CD14-positive monocyte (primary cell): ENCODE measurements at places on chromosomes 2 and 18. TPM values are rescaled to one million over a fixed set of nuclear protein-coding genes. Genes with fewer than 3 reads are reported as not detected.

GRCh38 chr2:144704709-144705095, 184.8 kb upstream of the ZEB2 start:
- peak overlapping the region; percentile 49 for H3K27ac ChIP-seq
- no peaks in the 10 kb centered on the region for H3K36me3 ChIP-seq
- no peaks in the 10 kb centered on the region for H3K27me3 ChIP-seq
- DNase-seq, result no peak

DNA sequence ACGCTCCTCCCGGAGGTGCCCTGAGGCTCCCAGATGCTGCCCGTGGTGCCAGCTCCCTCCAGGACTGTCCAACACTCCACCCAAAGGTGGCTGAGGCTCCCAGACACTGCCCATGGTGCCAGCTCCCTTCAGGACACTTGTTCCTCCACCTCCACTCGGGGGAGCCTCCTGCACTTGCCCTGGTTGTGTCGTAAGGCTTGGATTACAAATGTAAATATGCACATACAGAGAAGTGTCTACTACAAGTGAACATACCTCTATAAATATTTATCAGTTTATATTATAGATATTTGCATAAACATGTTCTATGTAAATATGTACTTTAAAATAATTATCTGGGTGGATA, 143.3 kb downstream of the PXDN start:
- H3K27me3 ChIP-seq, result no peaks in the 10 kb centered on the region
- H3K36me3 ChIP-seq, result no peaks in the 10 kb centered on the region
- no peak overlapping the region for H3K27ac ChIP-seq
- no peaks in the 10 kb centered on the region for H3K4me1 ChIP-seq

DNA sequence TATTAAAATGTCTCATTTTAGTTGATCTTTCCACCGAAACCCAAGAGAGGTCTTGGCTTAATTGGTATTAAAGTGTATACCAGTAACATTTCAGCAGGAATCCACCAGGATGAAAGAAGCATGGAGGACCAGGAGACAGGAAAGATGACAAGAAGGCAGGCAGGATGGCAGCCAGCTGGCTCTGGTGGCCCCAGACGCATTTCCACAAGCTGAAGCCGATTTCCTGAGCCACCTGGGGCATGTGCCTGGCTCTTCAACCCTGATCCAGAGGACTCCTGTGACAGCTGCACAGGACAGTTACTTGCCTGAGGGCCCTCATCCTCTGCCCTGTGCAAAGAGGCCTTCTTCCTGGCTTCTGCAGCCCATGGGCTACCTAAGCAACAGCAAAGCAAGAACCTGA, 56.9 kb upstream of the NFU1 start:
- no peak overlapping the region for H3K27ac ChIP-seq
- no peaks in the 10 kb centered on the region for H3K27me3 ChIP-seq
- H3K4me3 ChIP-seq, result no peak overlapping the region
- H3K36me3 ChIP-seq, result peaks cover 27% of the 10 kb centered on the region
- no peak for DNase-seq

DNA sequence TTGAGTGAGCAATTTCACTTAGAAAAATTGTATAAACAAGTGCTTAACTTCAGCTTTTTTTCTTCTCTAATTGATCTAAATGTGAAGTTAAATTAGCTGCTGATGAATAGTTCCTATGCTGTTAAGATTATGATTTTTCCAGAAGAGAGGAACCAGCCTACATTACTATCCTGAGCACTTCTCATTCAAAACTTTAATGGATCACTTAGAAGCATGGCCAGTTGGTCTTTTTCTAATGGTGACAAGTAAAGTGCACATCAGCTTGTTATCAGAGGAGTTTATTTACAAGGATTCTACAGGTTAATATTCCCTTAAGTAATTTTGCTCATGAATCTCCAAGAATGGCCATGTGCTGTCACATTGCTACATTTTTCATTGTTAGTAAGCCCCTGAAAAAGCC, 37.1 kb downstream of the DCC start:
- no peak overlapping the region for H3K4me3 ChIP-seq
- DNase-seq, result no peak
- no peaks in the 10 kb centered on the region for H3K4me1 ChIP-seq
- no peaks in the 10 kb centered on the region for H3K36me3 ChIP-seq

- no peak overlapping the region for H3K27ac ChIP-seq
- H3K4me3 ChIP-seq, result no peak overlapping the region
- no peak for DNase-seq
- H3K4me1 ChIP-seq, result peaks cover 20% of the 10 kb centered on the region
- H3K27me3 ChIP-seq, result no peaks in the 10 kb centered on the region
- H3K36me3 ChIP-seq, result peaks cover 54% of the 10 kb centered on the region
Measured at GRCh38 chr2:11777066-11777782, 30.8 kb downstream of the LPIN1 start.

- no peak overlapping the region for H3K4me3 ChIP-seq
- no peak overlapping the region for H3K27ac ChIP-seq
- H3K27me3 ChIP-seq, result no peaks in the 10 kb centered on the region
- peaks cover 8% of the 10 kb centered on the region for H3K4me1 ChIP-seq
Measured at GRCh38 chr2:172299741-172300140, 127.6 kb upstream of the ITGA6 start.

- H3K27ac ChIP-seq, result no peak overlapping the region
- H3K27me3 ChIP-seq, result no peaks in the 10 kb centered on the region
- no peak for DNase-seq
Measured at GRCh38 chr2:47225061-47225783, 70.1 kb upstream of the STPG4 start.

- no peaks in the 10 kb centered on the region for H3K36me3 ChIP-seq
- no peak for DNase-seq
- H3K27ac ChIP-seq, result no peak overlapping the region
- peaks cover 3% of the 10 kb centered on the region for H3K27me3 ChIP-seq
- no peak overlapping the region for H3K4me3 ChIP-seq
- H3K4me1 ChIP-seq, result peaks cover 5% of the 10 kb centered on the region
Measured at GRCh38 chr2:236798491-236798890, 228.9 kb downstream of the ACKR3 start.

GRCh38 chr2:103161456-103162289, 399.8 kb downstream of the TMEM182 start:
- no peak overlapping the region for H3K4me3 ChIP-seq
- DNase-seq, result no peak
- no peaks in the 10 kb centered on the region for H3K27me3 ChIP-seq
- no peak overlapping the region for H3K27ac ChIP-seq
- no peaks in the 10 kb centered on the region for H3K4me1 ChIP-seq

DNA sequence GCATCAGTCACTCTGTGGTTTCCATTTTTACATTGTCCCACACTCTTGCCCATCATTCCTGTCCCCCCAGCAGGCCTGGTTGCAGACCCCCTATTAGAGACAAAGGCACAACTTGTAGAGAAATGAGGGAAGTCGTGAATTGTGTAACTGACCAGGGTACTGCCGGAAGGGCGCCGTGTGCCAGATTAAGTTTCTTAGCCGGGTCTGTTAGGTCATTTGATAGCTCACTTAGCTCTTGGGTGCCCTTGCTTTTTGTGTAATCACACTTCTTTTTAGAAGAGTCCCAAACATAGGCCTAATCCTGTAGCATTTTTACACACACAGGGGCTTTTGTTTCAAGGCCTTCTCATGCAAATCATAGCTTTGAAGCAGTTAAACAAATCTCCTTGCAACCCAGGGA, 87.2 kb downstream of the CTAGE1 start:
- H3K27me3 ChIP-seq, result no peaks in the 10 kb centered on the region
- H3K4me3 ChIP-seq, result no peak overlapping the region
- H3K27ac ChIP-seq, result no peak overlapping the region
- no peaks in the 10 kb centered on the region for H3K36me3 ChIP-seq
- DNase-seq, result no peak

DNA sequence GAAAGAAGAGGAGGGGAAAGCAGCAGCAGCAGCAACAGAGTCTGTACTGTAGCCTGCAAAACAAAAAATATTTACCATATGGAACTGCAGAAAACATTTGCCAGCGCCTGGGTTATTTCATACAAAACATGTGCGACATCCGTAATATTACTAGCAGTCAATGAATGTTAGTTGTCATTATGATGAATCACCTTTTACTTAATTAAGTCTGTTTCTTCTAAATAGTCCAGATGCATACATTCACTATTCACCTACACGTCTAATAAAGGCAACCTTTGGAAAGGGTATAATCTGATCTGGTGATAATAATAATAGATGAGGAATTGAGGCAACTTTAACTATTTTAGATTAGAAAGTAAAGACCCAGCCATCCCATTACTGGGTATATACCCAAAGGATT, 426.3 kb upstream of the ST6GAL2 start:
- H3K36me3 ChIP-seq, result no peaks in the 10 kb centered on the region
- H3K4me1 ChIP-seq, result no peaks in the 10 kb centered on the region
- no peak overlapping the region for H3K27ac ChIP-seq
- no peaks in the 10 kb centered on the region for H3K27me3 ChIP-seq

- H3K4me1 ChIP-seq, result no peaks in the 10 kb centered on the region
- H3K27me3 ChIP-seq, result no peaks in the 10 kb centered on the region
- DNase-seq, result no peak
- no peak overlapping the region for H3K4me3 ChIP-seq
- no peaks in the 10 kb centered on the region for H3K36me3 ChIP-seq
Measured at GRCh38 chr2:79782576-79783452, 270.0 kb downstream of the CTNNA2 start.

DNA sequence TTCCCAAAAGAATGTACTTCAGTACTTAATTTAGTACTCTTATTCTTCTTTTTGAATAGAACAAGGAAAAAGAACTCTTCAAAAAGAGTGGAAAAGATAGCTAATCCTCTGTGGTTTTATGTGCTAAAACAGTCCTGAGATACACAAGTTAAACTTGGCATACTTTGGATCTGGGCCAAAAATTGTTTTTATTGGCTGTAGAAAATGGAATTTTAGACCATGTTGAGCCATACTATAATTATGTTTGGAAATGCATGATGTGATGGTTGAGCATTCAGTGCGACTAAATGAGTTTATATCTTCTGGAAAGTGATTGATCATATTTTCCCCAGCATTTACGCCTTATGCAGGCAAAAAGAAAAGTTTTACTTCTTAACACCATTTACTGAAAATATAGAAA, 18.0 kb upstream of the PDE1A start:
- no peaks in the 10 kb centered on the region for H3K36me3 ChIP-seq
- no peak overlapping the region for H3K4me3 ChIP-seq
- DNase-seq, result no peak
- no peaks in the 10 kb centered on the region for H3K4me1 ChIP-seq
- H3K27me3 ChIP-seq, result no peaks in the 10 kb centered on the region

DNA sequence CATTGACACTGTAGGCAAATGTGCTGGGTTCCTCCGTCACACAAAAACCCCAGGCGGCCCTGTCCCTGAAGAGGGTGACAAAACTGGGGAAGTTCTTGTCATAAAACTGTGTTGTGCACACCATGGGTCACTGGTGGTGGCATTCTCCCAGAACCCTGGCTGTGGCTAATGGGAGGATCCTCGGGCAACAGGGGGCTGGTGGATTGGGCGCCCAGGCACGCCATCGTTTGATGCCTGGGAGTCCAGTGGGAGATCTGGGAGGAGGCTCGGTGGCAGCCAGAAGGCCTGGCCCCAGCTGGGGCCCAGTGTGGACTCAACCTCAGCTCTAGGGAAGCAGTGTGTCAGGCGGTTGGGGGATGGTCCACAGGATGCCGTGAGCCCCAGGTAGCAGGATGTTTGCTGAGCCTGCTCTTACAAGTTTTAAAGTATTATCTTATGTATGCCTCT, 140.7 kb downstream of the ACOXL start:
- peaks cover 36% of the 10 kb centered on the region for H3K4me1 ChIP-seq
- no peak for DNase-seq
- no peak overlapping the region for H3K27ac ChIP-seq
- no peaks in the 10 kb centered on the region for H3K27me3 ChIP-seq
- H3K4me3 ChIP-seq, result no peak overlapping the region

- no peak for DNase-seq
- H3K27ac ChIP-seq, result no peak overlapping the region
- H3K4me1 ChIP-seq, result peaks cover 17% of the 10 kb centered on the region
- H3K4me3 ChIP-seq, result no peak overlapping the region
- peaks cover 35% of the 10 kb centered on the region for H3K27me3 ChIP-seq
Measured at GRCh38 chr2:240432820-240433801, 2.4 kb upstream of the GPC1 start.

- no peak overlapping the region for H3K27ac ChIP-seq
- no peaks in the 10 kb centered on the region for H3K27me3 ChIP-seq
Measured at GRCh38 chr18:8995096-8995495, 107.4 kb upstream of the NDUFV2 start.

- H3K27ac ChIP-seq, result no peak overlapping the region
- no peaks in the 10 kb centered on the region for H3K4me1 ChIP-seq
- no peaks in the 10 kb centered on the region for H3K36me3 ChIP-seq
- H3K27me3 ChIP-seq, result no peaks in the 10 kb centered on the region
Measured at GRCh38 chr2:11512431-11512830, 21.4 kb upstream of the GREB1 start.

- no peak for DNase-seq
- H3K27me3 ChIP-seq, result no peaks in the 10 kb centered on the region
- H3K4me1 ChIP-seq, result peaks cover 6% of the 10 kb centered on the region
Measured at GRCh38 chr2:46866770-46867246, 48.8 kb downstream of the MCFD2 start.

- H3K4me3 ChIP-seq, result no peak overlapping the region
- no peak overlapping the region for H3K27ac ChIP-seq
- no peaks in the 10 kb centered on the region for H3K36me3 ChIP-seq
Measured at GRCh38 chr2:134594399-134594798, 124.4 kb downstream of the TMEM163 start.

DNA sequence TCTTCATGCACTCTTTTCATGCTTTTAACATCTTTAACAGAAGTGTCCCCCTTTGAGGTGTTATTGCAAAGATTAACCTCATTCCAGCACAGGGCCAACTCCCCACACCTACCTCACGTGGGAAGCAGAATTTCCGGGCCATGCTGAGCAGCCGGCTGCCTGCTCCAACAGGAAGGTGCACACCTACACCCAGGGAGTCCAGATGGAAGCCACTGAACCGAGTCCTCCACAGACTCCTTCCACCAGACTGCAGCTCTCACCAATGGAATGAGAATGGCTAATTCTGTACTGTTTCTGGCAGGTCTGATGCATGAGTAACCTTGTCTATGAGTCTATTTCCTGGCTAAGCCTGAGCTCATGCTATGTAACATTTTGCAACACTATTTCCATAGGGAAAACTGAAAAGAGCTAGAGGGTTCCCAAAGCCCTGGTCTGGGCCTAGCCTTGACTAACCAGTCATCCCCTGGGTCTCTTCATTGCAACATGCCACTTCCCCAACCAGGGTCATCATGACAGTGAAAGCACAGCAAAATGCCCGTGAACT, 11.0 kb downstream of the ERFE start:
- H3K36me3 ChIP-seq, result peaks cover 59% of the 10 kb centered on the region
- no peak for DNase-seq
- no peaks in the 10 kb centered on the region for H3K4me1 ChIP-seq

The GALNT13 gene
- not detected for polyA plus RNA-seq

The ZNF892 gene
- 0.23 TPM in 2 replicates for polyA plus RNA-seq

The FRZB gene
- not detected for polyA plus RNA-seq

The AMER3 gene
- polyA plus RNA-seq, result not detected in 2 replicates

The RHOB gene
- polyA plus RNA-seq, result 602 and 2,296 TPM in 2 replicates

The BBS5 gene
- polyA plus RNA-seq, result 0.08 and 0.22 TPM in 2 replicates

The SIX3 gene
- not detected for polyA plus RNA-seq

The CFC1 gene
- not detected in 2 replicates for polyA plus RNA-seq

The FBXO36 gene
- polyA plus RNA-seq, result 0.90 TPM

The ARHGEF4 gene
- not detected for polyA plus RNA-seq

The SEPTIN10 gene
- polyA plus RNA-seq, result 6.8 TPM

The ANTXR1 gene
- not detected for polyA plus RNA-seq

The DNAJC10 gene
- 102 TPM for polyA plus RNA-seq

The C2orf49 gene
- 8.6 TPM for polyA plus RNA-seq

The GCG gene
- not detected in 2 replicates for polyA plus RNA-seq
